ENCODE measurements at places on chromosomes 2 and 18. TPM values are rescaled to one million over a fixed set of nuclear protein-coding genes. Genes with fewer than 3 reads are reported as not detected.

Gene DPYSL5
- total RNA-seq: not detected

- no peaks in the 10 kb centered on the region for H3K36me3 ChIP-seq
- H3K27ac ChIP-seq: no peak overlapping the region
- H3K27me3 ChIP-seq: no peaks in the 10 kb centered on the region
- DNase-seq: no peak
- no peaks in the 10 kb centered on the region for H3K4me1 ChIP-seq
Measured at GRCh38 chr18:8162802-8163201, 446.4 kb upstream of the RAB12 start.

Gene EML6
- total RNA-seq: 0.25 TPM

Gene KCNK3
- total RNA-seq: not detected

Gene MTHFD2
- total RNA-seq: 381 TPM

Gene TUBA3E
- not detected for total RNA-seq

Measured in activated T-helper 2 cell treated with anti-CD3 and anti-CD28 coated beads, Interferon-gamma antibody, Interleukin-2, Interleukin-4, amounts not matched to agents 10 μg/mL and 5 μg/mL and 100 μg/mL, durations not matched to agents 14 hours and 24 hours and 36 hours (primary cell).